ENCODE measurements at places on chromosomes 11 and 22.
A peak's percentile ranks its signal among the peaks of the same experiment; 100 is the strongest.

- no peak for DNase-seq
Observed at GRCh38 chr11:8873741-8874405, 37.1 kb upstream of the AKIP1 start.

GRCh38 chr11:802018-802617, 2.9 kb downstream of the PIDD1 start:
- no peak for DNase-seq

GRCh38 chr11:2768471-2769408, 68.9 kb upstream of the KCNQ1OT1 start:
- DNase-seq = no peak

GRCh38 chr11:90220391-90220790, 2.5 kb downstream of the CHORDC1 start:
- no peak for DNase-seq

GRCh38 chr11:106381895-106382294, 304.4 kb downstream of the AASDHPPT start:
- DNase-seq = no peak

GRCh38 chr11:8802251-8802650, 108.7 kb upstream of the AKIP1 start:
- no peak for DNase-seq

DNA sequence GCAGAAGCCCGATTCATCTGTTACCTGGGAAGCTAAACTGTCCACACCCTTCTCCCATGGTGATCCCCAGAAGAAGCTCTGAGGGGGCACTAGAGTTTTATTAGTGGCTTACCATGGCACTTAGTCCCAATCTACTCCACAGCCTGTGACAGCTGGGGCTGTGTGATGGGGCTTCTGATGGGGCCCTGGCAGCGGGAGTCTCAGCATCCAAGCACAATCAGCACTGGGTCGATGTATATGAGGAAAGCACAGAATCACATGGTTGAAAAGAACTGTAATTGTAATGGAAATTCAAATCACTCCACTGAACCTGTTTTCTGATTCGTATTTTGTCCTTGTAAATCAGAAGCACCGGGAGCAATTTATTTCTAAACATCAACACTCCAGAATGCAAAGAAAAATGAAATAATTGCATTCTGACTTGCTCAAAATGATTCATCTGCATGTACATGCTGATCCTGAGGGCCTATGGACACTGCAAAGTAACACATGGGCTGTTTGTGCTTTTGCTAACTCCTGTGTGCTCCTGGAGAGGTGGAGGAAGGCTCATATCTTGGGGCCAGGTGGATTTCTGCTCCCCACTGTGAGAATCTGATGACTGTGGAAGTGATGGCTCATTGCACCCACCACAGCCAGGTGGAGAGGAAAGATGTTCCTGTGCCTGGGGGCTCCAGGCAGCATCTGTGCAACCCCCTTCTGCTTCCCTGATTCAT, 203.0 kb downstream of the KIRREL3 start:
- no peak for DNase-seq

- DNase-seq = no peak
Observed at GRCh38 chr22:42007922-42008321, 9.3 kb downstream of the WBP2NL start.

GRCh38 chr11:57885298-57886050, 123.9 kb downstream of the CTNND1 start:
- no peak for DNase-seq

- no peak for DNase-seq
Observed at GRCh38 chr11:89490981-89491690, at the start of gene NOX4. NOX4 (minus strand) TSS chr11:89491375; CDS start chr11:89491246, 129 bp downstream.

GRCh38 chr11:77171885-77172665, 44.0 kb downstream of the MYO7A start:
- no peak for DNase-seq

- DNase-seq = no peak
Observed at GRCh38 chr22:47328550-47329243, 566.2 kb downstream of the TBC1D22A start.

GRCh38 chr11:69703453-69703767, 412 bp downstream of the FGF19 start:
- no peak for DNase-seq

- no peak for DNase-seq
Observed at GRCh38 chr11:14223636-14224288, 135.2 kb downstream of the RRAS2 start.

GRCh38 chr11:57842873-57843272, 81.3 kb downstream of the CTNND1 start:
- no peak for DNase-seq

- no peak for DNase-seq
Observed at GRCh38 chr11:92380882-92381281, 156.3 kb downstream of the FAT3 start.

GRCh38 chr11:2713661-2714462, 14.1 kb upstream of the KCNQ1OT1 start:
- no peak for DNase-seq

DNA sequence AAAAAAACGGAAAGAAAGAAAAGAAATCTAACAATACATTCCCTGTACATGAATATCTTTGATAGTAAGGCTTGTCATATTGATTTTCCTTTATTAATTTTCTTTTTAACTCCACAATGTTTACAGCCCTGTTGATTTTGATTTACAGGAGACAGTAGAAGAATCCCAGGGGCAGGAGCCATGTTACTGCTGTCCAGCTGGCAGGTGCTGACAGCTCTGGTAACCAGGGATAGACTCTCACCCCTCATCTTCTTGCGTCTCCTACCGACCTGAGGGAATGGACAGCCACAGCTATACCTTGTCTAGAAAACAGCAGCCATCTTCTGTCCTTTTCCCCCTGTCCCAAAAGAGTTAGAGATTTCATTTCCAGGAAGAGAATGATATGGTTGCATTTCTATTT, 37.4 kb downstream of the PRDM10 start:
- DNase-seq = no peak

DNA sequence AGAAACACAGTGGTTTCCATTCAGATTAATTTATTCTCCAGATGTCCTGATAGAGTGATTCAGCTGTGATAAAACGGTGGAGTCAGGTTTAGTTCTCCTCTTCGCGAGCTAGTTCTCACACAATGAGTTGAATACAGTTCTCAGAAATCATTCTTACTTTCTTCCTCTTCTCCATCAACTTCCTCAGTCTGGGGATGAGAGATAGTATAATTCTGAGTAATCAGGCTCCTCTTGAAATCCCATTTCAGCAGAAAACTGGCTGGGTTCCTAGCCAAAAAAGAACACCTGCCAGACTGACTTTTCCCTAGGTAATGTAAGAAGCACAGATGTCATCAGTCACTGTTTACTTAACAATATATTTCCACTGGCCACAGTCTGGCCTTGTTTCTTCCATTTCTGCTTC, 76.7 kb downstream of the SVIP start:
- no peak for DNase-seq

- no peak for DNase-seq
Observed at GRCh38 chr11:44464741-44465140, 100.7 kb upstream of the CD82 start.

GRCh38 chr11:69640260-69640994, 529 bp upstream of the CCND1 start:
- DNase-seq = no peak

- no peak for DNase-seq
Observed at GRCh38 chr11:12531681-12532080, 142.5 kb upstream of the TEAD1 start.

DNA sequence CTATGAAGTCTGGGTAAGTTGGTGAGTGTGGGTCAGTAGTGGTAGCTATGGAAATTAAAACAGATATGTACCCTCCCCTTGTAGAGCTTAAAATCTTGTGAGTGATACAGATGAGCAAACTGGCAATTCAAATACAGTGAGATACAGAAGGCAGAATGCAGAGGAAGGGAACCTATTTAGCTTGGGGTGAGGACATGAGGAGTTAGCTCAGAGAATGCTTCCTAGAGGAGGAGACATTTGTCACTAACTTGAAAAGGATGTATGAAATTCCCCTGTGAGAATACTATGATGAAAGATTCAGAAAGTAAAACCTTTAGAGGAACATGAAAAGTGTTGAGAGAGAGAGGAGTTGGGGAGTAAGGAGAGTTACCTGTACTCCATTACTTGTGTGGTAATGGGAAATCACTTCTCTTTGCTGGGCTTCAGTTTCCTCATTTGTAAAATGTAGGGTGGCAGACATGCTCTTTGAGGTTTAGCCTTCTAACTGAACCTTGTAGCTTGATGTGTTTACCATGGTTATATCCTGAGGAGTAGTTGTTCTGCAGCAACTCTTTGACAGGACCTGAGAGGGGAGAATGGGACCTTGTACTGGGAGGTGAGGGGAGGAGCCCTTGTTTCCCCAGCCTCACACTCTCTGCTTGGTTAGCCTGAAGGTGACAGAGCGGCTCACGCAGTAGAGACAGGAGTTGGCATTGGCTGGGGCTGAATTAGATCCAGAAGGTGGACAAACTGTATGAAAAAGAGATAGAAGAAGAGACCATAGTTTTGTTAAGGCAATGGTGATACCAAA, 17.9 kb downstream of the SWAP70 start:
- DNase-seq = no peak

DNA sequence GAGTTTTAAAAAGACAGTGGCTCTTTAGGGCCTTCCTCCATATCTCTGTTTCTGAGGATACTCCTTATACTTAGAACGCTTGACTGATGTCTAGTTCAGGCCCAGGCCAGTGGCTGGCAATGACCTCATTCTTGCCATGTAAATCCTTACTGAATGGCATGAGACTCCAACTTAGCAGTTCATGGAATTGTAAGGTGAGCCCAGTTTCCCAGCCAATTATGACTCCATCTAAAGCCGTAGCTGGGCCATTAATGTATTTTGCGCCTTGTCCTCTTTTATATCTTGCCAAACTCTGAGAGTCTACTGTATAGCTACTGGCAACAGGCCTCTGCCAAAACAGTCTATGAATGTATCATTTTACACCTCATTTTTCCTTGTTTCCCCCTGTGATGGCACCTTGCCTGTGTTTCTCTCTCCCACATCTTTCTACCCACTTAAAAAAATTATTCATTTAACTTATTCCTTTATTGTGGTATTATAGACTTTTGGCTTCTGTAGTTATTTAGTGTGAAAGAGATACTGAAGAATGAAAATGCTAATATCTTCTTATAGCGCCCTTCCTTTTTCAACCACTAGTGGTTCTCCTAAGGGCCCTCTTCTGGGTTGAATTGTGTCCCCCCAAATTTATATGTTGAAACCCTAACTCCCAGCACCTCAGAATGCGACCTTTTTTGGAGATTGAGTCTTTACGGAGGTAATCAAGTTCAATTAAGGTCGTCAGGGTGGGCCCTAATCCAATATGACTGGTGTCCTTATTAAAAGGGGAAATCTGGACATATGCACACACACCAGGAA, 67.4 kb downstream of the ZNRF3 start:
- no peak for DNase-seq

- DNase-seq = no peak
Observed at GRCh38 chr11:26558190-26558589, 13.9 kb downstream of the MUC15 start.

DNA sequence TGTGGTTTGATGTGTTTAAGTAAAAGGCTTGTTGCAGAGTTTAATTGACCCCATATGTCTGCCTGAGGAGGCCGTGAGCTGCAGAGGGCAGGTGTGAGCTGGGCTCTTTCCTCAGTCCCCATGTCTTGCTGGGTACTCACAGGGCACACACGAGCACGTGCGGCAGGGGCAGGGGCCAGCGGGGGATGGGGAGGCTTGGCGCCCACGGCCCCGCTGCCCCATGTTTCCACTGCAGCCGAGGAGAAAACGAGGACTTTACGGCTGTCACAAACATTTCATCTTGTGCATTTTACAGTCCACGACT, 24.7 kb upstream of the CCDC188 start:
- DNase-seq = no peak

- no peak for DNase-seq
Observed at GRCh38 chr11:80816966-80817365, 1376.1 kb upstream of the TENM4 start.

GRCh38 chr11:120918257-120918656, 105.6 kb upstream of the TBCEL start:
- DNase-seq = no peak

- DNase-seq = no peak
Observed at GRCh38 chr11:73784080-73784634, 3.5 kb upstream of the MRPL48 start.

GRCh38 chr11:94647926-94648325, 80.8 kb downstream of the PIWIL4 start:
- no peak for DNase-seq

- no peak for DNase-seq
Observed at GRCh38 chr11:116925050-116925449, 87.6 kb upstream of the APOA1 start.

DNA sequence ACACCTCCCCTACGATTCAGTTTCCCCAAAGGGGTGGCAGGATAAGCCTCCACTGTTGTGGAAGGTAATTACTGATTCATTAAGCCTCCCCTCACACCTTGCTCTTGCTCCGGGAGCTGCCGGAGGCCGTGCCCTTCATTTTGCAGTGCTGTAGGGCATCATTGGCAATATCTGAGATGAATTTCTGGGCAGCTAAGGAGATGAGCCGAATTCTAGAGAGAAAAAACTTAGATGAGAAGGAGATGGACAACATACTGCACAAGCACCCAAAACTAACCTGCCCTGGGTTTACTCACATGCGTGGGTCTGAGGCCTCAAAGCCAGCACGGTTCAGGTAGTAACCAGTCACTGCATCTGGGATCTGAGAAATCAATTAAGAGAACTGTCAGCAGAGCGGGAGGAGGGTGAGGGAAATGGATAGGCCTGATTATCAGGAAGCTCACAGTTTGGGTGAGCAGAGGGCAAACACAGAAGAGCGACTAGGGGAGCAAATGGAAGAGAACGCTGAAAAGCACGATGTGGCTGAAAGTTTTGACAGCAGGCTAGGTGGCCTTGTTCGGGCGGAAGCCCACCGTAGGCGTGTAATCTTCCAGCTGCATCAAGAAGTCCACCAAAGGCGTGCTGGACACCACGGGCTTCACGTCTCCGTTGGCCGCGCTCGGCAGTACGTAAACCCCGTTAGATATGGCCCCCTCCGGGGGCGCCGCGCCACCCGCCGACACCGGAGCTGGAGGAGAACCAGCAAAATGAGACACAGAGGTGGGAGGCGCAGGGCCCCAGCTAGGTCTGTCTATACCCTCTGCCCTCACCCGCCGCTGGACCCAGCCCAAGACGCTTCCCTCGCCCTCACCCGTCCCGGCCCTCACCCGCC, 689 bp downstream of the TAF10 start:
- peak; percentile 58 for DNase-seq

DNA sequence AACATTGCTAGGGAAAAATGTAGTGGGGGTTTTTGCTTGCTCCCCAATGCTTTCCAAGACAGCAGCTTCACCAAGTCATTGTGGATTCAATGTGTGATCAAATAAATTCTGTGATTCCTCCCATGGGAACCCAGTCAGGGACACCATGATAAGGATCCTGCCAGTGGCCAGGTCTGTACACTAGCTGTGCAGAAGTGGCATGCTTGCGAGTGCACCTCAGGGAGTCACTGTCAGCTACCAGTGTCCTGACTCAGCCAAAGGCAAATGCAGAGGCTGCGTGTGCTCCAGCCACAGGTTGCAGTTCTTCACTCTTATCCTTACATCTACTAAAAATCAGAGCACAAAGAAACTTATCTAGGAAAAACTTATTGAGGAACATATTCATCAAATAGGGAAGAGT, 9.4 kb upstream of the ACRV1 start:
- DNase-seq = no peak

All from amygdala (tissue), 56 donors.